ENCODE measurements at places on chromosomes 5 and 9.
A peak's percentile ranks its signal among the peaks of the same experiment; 100 is the strongest.

DNA sequence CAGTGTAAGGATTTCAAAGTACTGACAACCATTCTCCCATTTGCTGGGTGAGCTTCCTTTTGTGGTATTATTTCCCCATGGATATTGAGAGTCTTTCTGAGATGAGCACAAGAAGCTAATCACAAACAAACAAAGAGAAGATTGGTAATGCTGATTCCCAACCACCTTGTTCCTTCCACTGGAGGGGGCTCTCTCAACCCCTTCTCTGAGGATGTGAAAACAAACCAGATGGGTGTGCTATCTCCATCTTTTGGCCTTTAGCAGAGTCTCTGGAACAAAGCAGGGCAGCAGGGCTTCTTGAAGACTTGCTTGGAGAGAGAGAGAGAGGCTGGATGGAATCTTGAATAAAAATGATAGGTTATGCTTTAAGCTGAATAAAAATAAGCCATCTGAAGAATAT, 576.7 kb upstream of the ZNF462 start:
- peak; percentile 50 for DNase-seq

GRCh38 chr5:126015235-126016181, 407.7 kb upstream of the GRAMD2B start:
- DNase-seq, result no peak

DNA sequence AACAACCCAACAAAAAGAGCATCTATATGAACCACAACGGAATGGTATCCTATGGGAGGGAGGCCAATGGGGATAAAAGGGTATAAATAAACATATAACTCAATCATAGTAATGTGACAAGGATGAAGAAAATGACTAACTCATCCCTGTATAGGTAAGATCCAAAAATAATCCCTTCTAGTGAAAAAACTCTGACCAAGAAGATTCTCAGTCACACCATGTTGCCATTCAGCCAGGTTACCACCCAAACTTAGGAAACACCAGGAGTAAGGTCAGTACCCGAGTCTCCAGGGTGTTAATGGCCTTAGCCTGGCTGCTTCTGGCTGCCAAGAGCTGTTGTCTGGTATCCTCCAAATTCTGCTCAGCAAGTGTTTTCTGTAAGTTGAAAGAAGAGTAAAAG, 32.8 kb downstream of the GOLGA1 start:
- DNase-seq, result no peak

- no peak for DNase-seq
Observed at GRCh38 chr5:180639741-180640610, 9.4 kb downstream of the FLT4 start.

DNA sequence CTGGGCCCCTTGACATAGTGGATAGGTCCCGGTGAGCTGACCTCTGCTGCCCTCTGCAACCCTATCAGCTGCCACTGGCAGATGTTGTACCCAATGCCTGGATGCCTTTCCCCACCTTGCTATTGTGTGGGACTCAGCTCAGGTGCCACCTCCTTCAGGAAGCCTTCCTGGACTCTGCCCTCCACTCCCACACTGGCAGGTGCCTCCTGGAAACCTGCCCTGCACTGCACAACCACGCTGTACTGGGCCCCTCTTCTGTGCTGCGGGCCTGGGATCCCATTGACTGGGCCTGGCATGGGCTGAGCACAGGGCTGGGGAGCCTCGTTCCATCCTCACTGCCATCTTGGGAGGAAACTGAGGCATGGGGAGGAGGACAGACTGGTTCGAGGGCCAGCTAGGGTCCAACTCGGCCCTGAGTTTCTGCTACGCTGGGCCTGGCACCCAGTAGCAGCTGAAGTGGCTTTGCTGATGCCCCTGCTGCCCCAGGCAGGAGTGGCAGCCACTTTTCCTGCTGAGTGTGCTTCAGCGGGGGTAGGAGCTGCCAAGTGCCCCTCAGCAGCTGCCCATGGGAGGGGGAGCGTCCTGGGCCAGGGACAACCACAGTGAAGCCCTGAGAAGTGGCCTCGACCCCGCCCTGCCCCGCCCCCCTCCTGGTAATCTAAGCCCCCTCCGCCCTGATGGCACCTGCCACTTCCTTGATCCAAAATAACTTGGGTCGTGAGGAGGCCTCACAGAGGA, 1.3 kb downstream of the AK1 start:
- no peak for DNase-seq

DNA sequence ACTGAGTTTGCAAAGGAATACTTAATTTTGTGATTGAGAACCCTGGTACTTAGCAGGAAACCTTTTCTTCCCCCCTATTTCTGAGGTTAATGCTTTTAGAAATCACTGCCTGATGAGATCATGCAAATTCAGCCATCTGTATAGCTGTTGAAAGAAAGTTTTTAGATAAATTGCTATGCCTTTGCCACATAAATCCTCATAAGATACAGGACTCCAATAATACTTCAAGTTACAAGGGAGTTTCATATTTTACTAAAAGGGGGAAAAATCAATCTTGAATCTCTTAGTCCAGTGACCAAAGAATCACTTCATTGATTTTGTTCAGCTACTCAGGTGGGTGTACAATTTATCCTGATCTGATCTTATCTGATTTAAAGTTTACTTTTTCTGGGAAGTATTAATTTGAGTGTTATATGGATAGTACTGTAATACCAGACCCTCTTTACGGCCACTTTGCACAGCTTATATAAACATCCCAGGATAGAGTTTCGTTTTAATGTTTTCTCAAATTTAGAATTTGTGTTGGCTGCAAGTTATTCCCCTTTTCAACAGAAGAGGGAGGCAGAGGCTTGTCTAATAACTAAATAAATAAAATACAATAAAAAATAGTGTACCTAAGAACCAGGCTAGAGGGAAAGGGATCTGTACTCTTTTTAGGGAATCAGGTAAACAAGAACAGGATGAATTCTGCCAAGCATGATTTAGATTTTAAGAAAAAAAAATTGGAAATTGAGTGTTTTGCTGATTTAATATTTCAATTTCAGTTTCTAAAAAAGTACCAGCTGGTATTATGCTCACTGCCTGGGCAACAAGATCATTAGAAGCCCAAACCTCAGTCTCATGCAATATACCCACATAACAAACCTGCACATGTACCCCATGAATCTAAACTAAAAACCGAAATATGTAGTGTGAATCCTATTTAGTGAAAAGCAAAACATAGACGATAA, 69.1 kb downstream of the PSAT1 start:
- DNase-seq, result peak; percentile 57

- DNase-seq, result no peak
Observed at GRCh38 chr9:132783006-132783405, 95.1 kb downstream of the AK8 start.

GRCh38 chr5:133790898-133791297, 177.5 kb downstream of the C5orf15 start:
- DNase-seq, result no peak

- DNase-seq, result peak; percentile 35
Observed at GRCh38 chr5:157473383-157474320, 13.6 kb downstream of the NIPAL4 start.

DNA sequence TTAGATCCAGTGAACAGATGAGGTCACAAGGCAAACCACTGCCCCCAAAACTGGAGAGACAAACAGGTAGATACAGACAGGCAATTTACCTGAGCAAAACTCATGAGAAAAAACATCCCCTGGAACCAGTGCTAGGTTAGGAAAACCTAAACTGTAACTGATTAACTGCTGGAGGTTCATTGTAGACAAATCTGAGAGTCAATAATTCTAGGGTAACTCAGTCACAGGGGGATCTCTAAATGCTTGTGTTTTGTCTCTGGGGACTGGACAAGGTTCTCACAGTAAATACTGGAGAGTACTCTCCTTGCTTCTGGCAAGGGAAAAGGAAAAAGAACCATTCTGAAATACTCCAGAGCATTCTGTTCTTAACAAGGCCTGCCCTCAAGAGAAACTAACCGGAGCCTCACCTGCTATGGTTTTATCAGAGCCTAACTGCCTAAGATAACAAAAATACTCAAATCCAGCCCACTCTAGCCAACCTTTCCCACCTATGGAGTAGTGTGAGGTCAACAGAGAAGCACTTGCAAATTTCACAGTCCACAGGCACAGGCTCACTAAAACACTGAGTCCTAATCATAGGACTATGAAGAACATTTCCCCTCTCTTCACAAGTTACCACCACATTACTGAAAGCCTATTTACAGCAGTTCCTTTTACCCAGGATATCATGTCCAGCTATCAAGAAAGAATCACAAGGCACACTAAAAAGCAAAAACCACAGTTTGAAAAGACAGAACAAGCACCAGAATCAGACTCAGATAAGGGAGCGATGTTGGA, 139.9 kb upstream of the ACOT12 start:
- DNase-seq, result peak; percentile 70

DNA sequence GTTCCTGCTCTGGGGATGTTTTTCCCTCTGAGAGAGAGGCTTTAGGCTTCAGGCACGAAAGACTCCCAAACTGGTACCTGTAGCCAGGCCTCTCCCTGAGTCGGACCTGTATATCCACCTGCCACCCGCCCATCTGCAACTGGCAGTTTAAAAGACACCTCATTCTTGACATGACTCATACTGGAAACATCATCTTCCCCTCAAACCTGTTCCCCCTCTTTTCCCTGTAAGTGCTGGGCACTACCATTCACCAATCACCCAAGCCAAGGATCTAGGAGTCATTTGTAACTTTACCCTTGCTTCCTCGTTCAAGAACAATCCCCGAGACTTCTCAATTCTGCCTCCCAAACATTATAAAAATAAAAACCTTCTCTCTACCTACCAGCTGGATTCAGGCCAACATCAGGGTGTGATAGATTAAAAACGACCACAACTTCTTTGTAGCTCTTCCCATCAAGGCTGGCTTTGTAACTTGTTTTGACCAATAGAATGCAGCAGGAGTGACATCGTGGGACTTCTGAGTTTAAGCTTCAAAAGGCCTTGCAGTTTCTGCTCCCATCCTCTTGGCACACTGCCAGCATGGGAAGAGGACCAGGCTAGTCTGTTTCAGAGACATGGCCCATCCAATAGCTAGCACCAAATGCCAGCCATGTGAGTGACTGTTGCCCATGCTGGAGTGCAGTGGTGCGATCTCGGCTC, 1.8 kb upstream of the WDR31 start:
- DNase-seq, result peak; percentile 91

GRCh38 chr5:56050551-56051255, 55.9 kb upstream of the IL6ST start:
- peak; percentile 70 for DNase-seq

DNA sequence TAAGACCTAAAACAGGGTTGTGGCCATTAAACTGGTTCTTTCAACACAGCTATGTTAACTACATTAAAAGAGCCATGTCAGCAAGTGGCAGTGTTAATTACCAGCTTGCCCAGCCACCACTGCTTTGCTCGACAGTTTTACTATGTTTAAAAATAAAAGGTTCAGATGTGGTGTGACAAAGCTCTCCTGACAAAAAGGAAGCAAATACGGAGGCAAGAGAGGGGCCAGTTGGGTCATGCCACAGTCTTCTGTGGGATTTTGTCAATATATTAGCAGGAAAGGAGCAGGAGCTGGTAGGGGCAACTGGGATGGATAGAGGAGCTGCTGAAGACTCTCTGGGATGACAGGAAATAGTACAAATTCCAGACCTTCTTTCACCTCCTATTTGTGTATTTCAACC, 113.5 kb upstream of the PCA3 start:
- DNase-seq, result peak; percentile 53

DNA sequence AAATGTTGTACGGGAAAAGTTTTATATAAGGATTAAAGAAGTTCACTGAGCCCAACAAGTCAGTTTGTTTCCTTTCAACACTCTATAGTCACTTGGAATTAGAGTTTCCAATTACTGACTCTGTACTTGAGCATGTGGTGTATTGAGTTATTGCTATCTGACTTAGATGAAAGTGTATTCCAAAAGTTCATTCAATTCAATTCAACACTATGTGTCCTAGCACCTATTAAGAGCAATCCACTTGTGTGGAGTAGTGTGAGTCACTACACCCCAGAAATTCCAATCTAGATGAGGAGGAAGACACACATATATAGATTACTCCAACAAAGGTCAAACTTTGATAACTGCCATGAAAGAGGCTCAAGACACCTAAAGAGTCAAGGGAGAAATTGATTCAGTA, 98.2 kb upstream of the SLCO6A1 start:
- DNase-seq, result no peak

- DNase-seq, result no peak
Observed at GRCh38 chr5:66573733-66574132, 22.5 kb upstream of the MAST4 start.

DNA sequence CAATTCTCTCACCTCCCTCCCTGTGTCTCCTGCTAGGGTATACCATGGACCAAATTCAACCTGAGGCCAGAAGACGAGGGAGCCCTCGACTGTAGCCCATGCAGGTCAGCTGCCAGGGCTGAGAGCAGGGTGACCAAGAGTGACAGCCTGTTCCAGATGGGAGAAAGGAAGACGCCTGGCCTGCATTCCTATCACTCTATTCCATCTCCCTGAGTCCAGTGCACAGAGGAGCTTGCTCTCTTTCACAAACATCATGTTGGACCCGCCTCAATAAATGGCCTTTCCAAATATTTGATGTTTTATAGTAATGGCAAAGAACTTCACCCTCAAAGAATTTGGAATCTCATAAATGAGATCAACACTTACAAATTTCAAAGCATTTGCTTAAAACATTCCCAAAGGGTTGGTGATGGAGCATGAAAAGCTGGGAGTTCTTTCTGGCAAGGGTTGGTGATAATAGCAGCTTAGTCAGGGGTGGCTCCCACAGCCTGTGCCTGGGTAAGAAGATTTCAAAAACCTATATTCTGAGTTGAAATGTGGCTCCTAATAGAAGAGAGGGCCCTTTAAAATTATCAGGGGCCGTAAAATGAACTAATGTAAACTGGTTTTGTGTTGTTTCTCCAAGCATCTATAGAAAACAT, 393.1 kb downstream of the EFNA5 start:
- DNase-seq, result no peak

DNA sequence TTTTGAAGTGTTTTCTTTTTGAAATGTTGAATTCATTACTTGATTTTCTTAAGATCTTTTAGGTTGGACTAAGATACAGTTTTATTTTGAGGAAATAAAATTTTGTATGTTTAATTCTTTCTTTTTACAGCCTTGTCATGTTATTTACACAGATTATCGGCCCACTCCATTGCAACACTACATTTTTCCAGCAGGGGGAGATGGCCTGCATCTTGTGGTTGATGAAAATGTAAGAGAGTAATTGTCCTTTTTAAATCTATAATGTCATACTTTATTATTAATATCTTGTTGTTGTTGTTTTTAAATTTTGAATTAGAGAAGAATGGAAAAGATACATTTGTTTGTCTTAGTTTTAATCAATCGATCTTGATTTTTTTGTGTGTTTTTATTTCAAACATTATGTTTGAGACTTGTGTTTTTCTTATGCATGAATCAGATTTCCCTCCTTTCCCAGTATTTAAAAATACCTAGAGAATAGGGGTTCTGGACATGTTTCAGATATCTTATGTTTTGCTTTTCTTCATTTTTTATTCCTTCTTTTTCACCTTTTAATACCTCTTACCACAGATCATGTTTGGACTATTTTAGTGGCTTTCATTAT, 36.7 kb downstream of the MTREX start:
- peak; percentile 77 for DNase-seq

- peak; percentile 73 for DNase-seq
Observed at GRCh38 chr9:128921881-128922763, 1.3 kb downstream of the PHYHD1 start.

DNA sequence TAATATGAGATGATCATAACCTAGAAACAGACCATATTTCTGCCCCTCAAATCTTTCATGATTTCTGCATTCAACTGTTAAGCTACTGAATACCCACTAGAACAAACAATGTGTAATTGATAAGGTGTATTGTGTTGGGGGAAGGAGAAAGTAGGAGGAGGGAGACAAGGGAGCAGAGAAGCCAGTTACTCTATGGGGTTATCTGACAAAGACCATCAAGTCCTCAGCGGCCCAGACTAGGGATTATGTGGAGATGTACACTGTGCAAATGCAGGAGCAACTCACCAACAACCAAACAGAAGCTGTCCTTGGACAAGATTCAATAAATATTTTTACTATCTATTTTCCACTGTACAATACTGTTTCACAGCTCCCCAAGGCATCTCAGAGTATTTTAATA, 2.7 kb downstream of the NRG2 start:
- DNase-seq, result no peak
